Stimulated activated CD4-positive, alpha-beta T cell treated with anti-CD3 and anti-CD28 coated beads, Interleukin-1b, Interleukin-23, amount 100 ng/mL, for 1 hour (primary cell): ENCODE measurements at places on chromosomes 5 and 9.

DNA sequence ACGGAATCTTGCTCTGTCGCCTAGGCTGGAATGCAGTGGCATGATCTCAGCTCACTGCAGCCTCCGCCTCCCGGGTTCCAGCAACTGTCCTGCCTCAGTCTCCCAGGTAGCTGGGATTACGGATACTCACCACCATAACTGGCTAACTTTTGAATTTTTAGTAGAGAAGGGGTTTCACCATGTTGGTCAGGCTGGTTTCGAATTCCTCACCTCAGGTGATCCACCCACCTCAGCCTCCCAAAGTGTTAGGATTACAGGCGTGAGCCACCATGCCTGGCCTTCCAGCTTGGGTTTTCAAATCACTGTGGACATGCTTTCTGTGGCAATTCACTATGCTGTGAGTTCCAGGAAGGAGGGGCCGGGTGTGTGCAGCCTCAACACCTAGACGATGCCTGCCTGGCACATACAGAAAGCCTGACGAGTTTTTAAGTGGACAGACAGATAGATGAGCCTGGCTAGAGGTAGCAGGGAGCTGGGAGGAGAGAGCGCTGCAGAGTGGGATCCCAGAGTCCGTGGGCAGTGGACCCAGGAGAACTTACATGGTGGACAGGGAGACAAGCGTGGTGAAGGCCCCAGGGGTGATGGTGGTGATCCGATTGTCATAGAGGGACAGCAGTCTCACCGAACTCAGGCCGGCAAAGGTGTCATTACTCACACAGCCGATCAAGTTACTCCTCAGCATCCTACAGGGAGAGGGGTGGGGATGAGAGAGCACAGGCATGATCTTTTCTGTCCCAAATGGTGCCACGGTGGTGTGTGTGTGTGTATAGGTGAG, 173.4 kb upstream of the PANK3 start:
- DNase-seq: no peak

DNA sequence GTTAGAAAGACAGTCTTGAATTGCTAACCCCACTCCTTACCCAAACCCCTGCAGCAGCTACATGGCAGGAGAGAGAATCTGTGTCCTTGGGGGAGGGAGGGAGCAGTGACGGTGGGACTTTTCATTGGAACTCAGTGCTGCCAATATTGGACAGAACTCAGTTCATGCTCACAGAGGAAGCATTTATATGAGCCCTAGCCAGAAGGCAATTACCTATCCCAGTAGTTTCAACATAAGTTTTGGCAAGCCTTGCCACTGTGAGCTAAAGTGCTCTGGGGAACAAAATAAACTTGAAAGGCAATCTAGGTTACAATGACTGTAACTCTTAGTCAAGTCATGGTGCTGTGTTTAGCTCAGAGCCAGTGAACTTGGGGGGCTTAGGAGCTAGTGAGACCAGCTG, 1013.4 kb upstream of the COX7C start:
- DNase-seq: no peak

GRCh38 chr5:95779611-95780010, 42.9 kb downstream of the GLRX start:
- no peak for DNase-seq

- DNase-seq: no peak
Measured at GRCh38 chr5:34535944-34536623, 120.0 kb upstream of the RAI14 start.

DNA sequence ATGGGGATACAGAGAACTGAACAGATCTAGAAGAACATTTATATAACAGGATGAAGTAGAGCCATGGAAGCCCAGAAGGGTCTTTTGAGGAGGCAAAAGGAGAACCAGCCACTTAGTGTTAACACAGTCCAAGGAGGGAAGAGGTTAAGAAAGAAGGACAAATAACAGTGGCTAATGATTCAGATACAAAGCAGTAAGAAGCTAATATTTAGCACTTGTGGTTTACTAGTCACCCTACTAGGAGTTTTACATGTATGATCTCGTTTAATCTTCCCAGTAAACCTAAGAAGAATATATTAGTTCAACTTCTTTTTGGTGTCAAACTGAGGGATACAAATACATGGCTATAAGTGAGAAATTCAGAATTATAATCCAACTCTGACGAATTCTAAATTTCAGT, 7.7 kb downstream of the FBXO4 start:
- DNase-seq: no peak

GRCh38 chr5:96758621-96759020, 49.1 kb downstream of the ERAP1 start:
- DNase-seq: no peak

- no peak for DNase-seq
Measured at GRCh38 chr9:94057918-94058317, 26.3 kb upstream of the PTPDC1 start.

DNA sequence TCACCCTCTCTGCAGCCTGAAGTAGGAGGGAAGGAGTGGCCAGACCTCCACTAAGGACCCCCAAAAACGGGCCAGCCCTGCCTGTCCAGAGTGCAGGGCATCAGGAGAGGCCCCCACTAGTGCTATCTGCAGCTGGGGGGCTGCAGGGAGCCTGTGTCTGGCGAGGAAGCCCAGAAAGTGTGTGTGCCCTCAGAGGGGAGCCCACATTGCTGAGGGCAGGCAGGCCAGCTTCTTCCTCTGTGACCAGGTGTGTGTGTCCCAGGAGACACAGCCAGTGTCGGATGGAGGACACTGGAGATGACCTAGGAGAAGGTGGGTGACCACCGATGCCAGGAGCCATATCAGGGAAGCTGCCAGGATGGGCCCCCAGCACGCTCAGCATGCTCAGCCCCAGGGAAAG, 218.7 kb downstream of the IRX2 start:
- no peak for DNase-seq

- no peak for DNase-seq
Measured at GRCh38 chr9:36690412-36691168, 117.9 kb downstream of the MELK start.

GRCh38 chr5:42570966-42571960, 148.0 kb downstream of the GHR start:
- DNase-seq: no peak

DNA sequence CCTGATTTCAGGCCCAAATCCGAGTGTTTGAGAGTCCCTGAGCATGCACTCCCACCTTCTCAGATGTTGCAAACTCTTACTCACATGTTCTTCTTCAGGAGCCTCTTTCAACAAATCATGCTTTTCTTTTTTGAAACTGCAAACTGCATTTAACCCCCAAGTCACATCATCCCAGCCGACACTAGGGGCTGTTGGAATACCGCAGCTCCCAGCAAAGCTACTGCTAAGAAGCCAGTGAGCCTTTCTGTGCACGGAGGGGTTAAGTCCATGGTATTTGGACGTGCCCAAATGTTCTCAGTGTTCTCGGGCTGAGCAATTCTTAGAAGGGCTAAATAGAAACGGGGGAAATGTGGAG, 282.9 kb downstream of the NFIB start:
- DNase-seq: no peak

- no peak for DNase-seq
Measured at GRCh38 chr9:124894741-124895170, 32.8 kb downstream of the ARPC5L start.

DNA sequence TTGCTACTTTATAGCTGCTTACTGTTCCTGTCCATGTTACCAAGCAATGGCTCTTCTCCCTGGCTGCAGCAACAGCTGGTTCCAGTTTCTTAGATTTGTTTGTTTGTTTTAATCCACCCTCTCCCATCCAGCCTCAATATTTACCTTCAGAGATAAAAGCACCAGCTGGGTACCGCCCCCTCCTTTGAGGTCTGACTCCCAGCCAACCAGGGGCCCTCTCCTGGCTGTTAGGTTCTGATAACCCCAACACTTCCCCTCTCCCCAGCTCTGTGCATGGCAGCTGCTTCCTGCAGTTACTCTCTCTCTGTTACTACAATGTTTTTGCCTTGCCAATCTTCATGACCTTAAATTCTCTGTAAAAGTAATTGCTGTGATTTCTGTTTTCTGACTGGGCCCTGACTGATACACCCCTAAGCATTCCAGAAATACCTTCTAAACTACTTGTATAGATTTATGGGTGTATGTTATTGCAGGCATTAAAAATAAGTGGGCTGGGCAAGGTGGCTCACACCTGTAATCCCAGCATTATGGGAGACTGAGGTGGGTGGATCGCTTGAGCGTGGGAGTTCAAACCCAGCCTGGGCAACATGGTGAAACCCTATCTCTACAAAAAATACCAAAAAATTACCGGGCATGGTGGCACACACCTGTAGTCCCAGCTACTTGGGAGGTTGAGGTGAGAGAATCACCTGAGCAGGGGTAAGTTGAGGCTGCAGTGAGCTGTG, 2.6 kb upstream of the GCNT1 start:
- DNase-seq: no peak

- DNase-seq: no peak
Measured at GRCh38 chr9:96289392-96289791, 12.6 kb downstream of the HSD17B3 start.

GRCh38 chr9:97850746-97851445, 2.1 kb upstream of the FOXE1 start:
- DNase-seq: no peak

DNA sequence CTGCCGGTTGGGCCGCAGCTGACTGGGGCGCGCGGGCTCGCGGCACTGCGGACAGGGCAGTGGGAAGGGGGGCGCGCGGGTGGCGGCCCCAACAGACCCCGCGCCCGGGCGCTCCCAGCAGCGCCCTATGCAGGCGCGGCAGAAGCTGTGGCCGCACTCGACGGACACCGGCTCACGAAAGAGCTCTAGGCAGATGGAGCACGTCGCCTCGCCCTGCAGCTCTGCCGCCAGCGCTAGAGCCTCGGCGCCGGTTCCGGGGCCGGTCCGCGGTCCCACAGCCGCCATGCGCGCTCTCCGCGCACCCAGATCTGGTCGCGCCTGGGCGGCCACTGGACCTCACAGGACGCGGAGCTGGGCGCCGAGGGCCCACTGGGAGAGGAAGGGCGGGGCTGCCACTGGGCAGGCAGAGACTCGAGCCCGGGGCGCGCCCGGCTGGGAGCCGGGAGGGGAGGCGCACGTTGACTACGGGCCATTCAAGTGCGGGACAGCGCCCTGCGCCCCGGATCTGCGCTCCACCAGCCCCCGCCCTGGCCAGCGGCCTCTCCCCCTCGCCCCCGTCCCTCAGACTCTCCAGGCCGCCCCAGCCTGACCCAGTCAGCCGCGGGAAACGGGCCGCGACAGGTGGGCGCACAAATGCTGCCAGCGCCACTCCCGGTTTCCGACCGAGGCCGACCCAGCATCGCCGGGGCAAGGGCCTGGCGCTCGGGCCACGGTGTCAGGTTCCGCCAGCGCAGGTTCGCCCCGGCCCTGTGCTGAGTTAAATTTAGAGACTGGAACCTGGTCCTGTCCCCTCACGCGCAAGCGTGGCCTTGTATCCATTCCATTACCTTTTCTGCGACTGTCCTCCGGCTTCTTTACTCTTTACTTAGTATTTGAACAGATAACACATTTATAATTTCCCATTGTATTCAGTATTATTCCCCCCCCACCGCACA, at the start of gene TRIM7:
Gene TRIM7 (minus strand): TSS at position 371 of the 935 bp plus-strand sequence. CDS start 86 bp downstream, at position 285.
- no peak for DNase-seq

DNA sequence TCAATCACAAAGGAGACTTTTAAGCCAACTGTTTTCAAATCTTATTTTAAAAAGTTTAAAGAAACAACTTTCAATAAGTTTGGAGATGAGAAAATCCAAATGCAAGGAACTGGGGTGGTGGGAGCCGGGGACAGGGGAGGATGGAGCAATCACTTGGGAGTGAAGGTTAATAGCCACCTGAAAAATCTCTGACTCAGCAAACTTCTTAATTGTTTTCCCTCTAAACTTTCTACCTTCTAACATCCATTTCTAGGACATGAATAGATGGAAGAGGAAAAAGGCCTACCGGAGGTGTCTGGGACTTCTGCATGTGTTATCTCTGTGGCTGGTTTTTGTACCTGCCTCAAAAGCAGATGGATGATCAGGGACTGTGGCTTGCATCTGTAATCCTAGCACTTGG, 360.6 kb downstream of the OSTF1 start:
- no peak for DNase-seq

GRCh38 chr9:1421436-1421835, 371.3 kb downstream of the DMRT2 start:
- no peak for DNase-seq

DNA sequence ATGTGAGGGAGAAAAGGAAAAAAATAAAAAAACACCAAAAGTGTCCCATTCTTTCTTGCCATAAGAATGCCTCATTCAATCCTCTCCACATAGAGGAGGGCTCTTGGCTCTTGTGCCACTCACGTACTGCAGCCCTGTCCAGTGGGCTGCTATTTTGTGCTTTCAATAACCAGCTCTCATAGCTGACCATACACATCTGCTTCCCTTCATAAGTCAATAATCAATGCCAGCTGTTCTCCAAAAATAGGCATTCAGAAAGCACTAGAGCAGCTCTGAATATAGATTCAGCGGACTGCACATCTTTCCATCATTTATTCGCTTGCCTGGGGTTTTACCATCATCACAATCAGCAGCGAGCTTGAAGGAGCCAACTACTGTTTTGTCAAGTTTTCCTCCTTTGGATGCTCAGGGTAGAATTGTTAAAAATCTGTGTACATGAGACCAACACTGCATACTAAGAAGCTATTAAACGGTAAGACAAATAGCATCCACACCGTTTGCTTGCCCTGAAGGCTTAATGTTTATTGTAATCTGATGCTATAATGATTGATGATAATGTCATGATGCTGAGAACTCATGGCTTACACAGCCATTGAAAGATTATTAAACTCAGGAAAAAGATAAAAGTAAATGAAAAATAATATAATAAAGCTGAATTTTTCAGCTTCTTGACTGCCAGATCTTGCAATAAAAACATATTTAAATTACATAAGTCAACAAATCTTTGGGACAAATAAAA, 80.0 kb downstream of the OXCT1 start:
- DNase-seq: no peak

GRCh38 chr9:97830884-97831829, 21.9 kb upstream of the FOXE1 start:
- no peak for DNase-seq

DNA sequence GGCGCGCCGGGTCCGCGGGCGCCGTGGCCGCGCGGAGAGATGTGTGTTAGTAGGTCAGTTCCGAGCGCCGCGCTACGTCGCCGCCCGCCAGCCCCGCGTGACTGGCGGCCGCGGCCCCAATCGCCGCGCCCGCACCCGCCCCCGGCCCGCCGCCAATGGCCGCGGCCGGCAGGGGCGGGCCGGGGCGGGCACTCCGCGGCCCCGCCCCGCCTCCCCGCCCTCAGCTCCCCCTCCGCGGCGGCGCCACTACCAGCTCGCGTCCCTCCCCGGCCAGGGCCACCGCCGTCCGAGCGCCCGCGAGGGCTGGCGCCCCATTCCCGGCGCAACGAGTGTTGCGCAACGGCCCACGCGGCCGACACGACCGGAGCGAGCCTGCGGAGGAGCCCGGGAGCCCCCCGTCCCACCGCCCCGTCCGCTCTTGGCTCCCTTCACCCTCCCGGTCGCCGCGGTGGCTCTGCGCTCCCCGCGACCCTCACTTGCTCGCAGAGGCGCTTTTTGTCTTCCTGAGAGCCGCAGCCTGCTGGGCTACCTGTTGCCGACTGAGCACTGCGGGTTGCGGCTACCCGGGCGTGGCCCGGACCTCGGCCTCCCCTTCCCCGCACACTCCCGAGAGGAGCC, at the start of gene NFIL3:
Gene NFIL3 (minus strand): TSS at position 48 of the 618 bp plus-strand sequence. CDS start 13,098 bp downstream, outside the sequence.
- peak; percentile 16 for DNase-seq

DNA sequence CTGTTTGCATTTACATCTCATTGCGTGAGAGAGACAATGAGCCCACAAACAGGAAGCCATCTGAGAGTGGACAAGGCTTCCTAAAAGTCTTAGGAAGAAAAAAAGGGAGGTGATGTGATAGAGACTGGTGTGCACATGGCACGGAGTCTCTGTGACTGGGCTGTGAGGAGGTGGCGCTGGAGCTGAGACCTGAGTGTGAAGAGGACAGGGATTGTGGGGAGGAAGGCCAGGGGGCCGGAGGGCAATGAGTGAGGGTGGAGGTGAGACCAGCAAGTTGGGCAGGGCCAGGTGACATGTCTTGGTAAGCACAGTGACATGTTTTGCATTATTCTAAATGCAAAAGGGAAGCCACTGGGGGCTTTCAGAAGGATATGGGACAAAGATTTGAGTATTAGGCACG, 45.0 kb downstream of the TSPAN17 start:
- DNase-seq: no peak
